Ovary (tissue), 10 donors: ENCODE measurements at places on chromosomes 4 and X. TPM values are rescaled to one million over a fixed set of nuclear protein-coding genes. Genes with fewer than 3 reads are reported as not detected.

TMEM35A gene
- total RNA-seq, result 2.0 TPM

DCAF8L2 gene
- total RNA-seq, result not detected

SPANXD gene
- not detected for total RNA-seq

DNA sequence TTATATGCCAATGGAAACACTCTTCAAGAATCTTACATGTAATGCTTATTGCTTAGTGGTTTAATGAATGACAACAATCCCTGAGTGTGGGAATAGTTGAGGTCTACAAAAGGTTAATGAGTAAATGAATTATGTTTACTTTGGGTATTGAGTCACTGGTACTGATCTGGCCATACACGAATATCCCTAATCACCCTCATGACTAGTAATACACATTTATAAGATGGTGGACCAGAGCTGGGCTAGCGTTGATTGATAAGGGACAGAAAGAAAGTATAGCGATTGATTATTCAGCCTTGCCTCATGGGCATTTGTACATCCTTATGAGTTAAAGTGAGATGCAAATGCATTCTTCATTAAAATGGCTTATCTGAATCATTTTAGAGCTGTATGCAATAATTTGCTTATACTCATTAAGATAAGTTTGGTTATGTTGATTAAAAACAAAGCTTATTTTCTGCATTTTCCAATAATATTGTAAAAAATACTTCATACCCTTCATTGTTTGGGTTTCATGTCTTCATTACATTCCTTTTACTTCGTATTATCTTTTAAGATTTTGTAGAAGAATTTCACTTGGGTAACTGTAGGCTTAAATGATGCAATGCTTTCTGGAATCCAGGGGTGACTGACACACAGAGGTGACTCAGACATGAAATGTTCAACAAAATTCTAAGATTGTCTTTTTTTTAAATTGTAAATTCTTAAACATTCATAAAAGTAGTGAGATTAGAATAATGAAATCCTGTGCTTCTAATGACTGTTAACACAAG, 47.4 kb downstream of the FGF2 start:
- H3K4me1 ChIP-seq, result peaks cover 2% of the 10 kb centered on the region
- H3K4me3 ChIP-seq, result no peak overlapping the region
- no peaks in the 10 kb centered on the region for H3K27me3 ChIP-seq

- no peaks in the 10 kb centered on the region for H3K27me3 ChIP-seq
- no peak overlapping the region for H3K4me3 ChIP-seq
- no peaks in the 10 kb centered on the region for H3K36me3 ChIP-seq
- no peaks in the 10 kb centered on the region for H3K4me1 ChIP-seq
These were observed 803.0 kb downstream of the DMD start for GRCh38 chrX:32408389-32408788.

DNA sequence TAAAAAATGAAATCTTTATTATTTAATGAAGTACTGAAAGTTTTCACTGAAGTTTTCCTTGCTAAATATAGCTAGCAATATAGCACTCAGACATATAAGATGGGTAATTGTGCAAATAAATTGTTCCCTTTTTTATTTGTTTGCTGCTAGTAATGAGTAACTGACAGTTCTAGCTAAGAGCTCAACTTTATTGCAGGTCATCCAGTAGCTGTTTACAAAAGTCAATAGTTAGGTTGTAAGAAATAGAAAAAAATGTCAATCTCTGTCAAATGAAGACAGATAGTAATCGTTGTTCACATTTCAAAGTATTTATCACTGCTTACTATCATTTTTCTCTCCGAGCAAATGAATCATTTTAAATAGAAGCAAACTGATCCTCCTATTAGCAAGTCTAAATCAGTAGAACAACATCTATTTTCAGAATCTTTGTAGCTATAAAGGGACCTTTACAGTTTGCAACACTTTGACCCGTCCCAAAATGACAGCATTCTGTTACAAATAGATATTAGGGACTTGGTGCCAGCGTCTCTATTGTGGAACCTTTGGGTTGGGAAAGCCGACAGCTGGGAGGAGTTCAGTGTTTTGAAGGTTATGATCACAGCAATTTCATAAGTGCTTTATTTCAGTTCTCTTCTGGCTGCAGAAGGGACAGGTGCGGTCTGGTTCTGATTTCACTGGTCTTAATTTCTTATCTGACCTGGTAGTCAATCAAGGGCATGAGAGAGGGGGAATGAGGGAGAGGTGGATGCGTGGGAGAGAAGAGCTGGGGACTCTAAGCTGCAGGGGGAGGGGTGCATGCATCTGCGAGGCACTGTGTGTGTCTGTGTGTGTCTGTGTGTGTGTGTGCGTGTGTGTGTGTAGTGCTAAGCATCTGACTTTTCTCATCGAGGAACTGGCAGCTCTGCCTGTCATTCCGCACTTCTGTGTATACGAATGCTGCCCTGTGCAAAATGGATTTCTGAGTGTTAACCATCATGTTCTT, 227.9 kb upstream of the PITX2 start:
- no peaks in the 10 kb centered on the region for H3K27me3 ChIP-seq
- H3K27ac ChIP-seq, result no peak overlapping the region
- no peak for DNase-seq
- no peaks in the 10 kb centered on the region for H3K4me1 ChIP-seq

GRCh38 chrX:108156934-108157466, 65.4 kb downstream of the ATG4A start:
- no peak overlapping the region for H3K4me3 ChIP-seq
- no peaks in the 10 kb centered on the region for H3K36me3 ChIP-seq
- H3K4me1 ChIP-seq, result no peaks in the 10 kb centered on the region
- no peak overlapping the region for H3K27ac ChIP-seq
- no peak for DNase-seq

DNA sequence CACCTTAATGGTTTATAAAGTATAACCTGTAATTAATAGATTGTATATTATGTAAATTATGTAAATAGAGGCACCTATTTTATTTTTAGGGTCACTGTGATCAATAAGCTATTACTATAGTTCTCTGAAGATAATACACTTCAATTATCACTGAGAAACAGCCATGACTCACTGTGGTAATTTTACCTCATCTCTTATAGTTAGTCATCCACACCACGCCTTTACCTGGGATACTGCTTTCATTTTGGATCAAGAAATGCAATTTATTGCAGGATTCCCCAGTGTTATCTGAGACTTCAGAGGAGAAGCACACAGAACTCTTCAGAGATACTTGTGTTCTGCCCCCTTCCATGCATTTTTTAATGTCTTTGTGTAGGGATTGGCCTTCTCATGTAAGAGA, 348.1 kb upstream of the ATOH1 start:
- H3K4me1 ChIP-seq, result no peaks in the 10 kb centered on the region
- H3K4me3 ChIP-seq, result no peak overlapping the region
- DNase-seq, result no peak
- no peak overlapping the region for H3K27ac ChIP-seq

DNA sequence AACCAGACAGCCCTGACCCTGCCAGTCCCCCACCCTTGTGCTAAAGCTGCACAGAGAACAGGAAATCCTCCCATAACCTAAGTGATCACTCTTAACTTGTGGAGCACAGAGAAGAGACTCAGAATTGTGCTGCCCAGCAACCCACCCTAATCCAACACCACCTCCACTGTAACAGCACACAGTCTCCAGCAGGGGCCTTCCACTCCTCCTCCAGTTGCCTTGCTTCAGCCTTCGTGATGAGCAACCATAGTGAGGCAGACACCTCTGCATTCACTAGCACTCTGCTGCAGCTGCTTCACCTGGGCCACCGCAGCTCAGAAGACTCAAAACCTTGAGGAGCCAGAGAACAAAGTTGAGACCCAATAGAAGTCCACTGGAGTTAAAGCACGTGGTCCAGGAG, 7.9 kb upstream of the UGT2B4 start:
- H3K27ac ChIP-seq, result no peak overlapping the region
- no peak for DNase-seq
- H3K4me3 ChIP-seq, result no peak overlapping the region
- no peaks in the 10 kb centered on the region for H3K4me1 ChIP-seq
- H3K36me3 ChIP-seq, result no peaks in the 10 kb centered on the region

GRCh38 chr4:10647846-10648245, 36.7 kb downstream of the CLNK start:
- no peaks in the 10 kb centered on the region for H3K27me3 ChIP-seq
- H3K4me3 ChIP-seq, result no peak overlapping the region
- no peaks in the 10 kb centered on the region for H3K4me1 ChIP-seq
- no peak overlapping the region for H3K27ac ChIP-seq
